ENCODE measurements at places on chromosomes 5 and 9.

DNA sequence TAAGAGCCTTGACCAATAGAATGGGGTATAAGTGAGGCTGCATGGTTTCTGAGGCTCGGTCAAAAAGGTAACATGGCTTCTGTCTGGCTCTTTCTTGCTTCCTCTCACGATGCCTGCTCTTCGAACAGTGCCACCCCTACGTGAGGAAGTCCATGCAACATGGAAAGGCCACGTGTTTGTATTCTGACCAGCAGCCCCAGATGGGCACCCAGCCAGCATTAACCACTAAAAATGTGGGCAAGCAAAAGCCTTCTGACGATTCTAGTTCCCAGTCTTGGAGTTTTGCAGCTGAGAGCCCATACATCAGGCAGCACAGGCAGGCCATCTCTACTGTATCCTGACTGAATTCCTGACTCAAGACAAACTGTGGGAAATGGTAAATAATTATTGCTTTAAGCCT is 24.2 kb upstream of the NREP start:
- DNase-seq = no peak

- no peak for DNase-seq
Measured at GRCh38 chr5:43802119-43802518, 199.1 kb downstream of the NNT start.

DNA sequence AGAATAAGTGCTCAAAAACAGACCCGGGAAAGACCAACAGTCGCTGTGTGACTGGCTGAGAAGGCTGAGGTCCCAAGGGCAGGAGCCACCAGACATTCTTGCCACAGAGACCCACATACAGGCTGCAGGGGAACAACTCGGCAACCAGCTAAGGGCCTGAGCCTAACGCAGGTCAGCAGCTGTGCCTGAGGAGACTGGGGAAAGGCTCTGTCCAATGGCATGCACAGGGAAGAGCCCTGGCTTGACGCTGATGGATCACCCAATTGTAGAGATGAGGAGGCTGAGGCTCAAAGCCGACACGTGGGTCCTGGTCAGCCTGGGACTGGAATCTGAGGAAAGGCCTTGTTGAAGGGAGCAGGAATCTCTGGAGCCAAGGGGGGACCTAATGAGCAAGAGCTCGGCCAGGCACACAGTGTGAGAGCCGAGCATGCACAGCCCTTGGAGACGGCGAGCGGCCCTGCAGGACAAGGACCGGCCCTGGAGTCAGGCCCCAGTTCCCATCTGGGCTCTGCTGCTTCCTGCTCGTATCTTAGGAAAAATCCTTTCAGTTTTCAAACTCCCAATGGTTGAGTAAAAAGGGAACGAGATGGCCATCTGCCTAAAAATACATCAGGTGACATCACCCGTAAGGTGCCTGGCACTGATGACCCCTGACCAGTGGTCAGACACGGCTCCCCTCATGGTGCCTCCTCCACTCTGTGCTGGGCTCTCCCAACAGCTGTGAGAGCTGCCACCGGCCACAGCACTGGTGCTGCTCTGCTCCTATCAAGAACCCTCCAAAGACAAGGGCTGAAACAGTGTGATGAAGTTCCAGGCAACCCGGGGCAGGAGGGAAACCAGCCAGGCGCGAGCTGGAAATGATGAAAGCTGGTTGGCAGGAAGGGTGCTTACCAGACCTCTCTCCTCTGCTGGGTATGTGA is 16.4 kb downstream of the LMAN2 start:
- no peak for DNase-seq

- DNase-seq = no peak
Measured at GRCh38 chr9:135614821-135615665, 24.3 kb downstream of the GLT6D1 start.

DNA sequence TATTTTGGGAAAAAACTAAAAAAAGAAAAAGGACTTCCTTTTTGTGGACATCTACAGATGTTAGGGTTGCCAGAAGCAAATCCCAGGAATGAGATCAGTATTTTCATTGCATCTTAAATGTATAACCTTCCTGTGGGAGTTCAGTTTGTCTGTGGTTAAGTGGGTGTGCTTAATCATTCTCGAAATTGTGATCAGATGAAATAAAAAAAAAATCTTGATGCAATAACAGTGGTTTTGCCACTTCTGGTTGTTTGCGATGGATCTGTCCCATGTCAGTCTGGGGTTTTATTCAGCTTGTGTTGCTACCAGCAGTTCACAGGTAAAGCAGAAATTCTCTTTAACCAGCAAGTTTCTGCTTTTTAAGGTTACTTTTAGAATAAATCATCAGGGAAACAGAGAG is 179.0 kb downstream of the MAN2A1 start:
- DNase-seq = no peak

GRCh38 chr9:93657331-93658111 is 81.1 kb downstream of the PHF2 start:
- DNase-seq = no peak

DNA sequence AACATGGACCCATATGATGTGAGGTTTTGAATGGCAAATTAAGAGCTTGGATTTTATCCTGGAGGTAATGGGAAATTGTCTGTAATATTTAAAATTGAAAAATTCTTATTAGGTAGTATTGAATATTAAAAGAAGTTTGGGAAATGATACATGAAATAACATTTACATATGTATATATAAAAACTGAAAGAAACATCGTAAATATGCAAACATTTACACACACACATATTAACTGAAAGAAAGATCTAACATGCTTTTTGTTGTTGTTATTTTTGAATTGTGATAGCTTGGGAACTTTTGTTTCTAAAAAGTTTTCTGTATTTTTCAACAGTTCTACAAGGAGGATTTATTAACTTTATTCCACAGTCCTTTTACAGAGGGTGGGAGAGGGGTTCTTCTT is 82.8 kb upstream of the ITGA2 start:
- DNase-seq = no peak

DNA sequence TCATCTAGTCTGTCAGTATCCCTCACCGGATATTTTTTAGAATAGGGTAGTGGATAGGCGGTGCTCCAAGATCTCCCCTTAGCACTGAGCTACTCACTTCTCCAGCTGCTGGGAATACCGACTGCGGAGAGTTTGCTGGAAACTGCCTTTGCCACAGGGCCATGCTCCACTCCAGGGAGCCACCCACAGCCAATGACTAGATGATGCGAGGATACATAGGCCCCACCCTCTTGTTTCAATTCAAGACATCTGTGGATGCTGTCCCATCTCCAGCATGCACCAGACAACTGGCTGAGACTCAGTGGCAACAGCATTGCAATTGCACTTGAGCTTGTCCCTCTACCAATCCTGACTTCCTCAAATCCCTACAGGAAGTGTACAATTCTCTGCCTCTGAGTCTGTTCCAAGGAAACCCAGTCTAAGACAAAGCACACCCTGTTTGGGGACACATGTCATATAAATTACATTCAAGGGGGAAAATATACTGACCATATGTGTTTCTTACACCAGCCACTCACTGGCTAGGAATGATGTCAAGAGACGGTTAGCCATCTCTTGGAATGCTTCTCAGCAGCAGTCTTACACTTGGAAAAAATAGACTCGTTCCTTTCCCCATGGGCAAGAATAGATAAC is 312.6 kb upstream of the KIF2A start:
- DNase-seq = no peak

DNA sequence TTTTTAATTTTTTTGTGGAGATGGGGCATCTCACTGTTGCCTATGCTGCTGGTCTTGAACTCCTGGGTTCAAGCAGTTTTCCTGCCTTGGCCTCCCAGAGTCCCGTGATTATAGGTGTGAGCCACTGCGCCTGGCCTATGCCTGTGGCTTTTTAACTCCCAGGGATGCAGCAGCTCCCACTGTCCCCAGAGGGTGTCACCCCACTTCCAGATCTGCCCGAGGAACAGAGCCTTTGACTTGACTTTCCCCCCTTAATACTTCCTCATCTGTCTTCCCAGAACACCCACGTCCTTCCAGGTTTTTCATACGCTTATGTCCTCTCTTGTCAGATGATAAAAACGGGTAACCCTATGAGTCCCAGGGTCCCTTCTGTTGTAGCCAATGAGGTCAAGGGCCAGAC is 7.6 kb upstream of the PRRC2B start:
- no peak for DNase-seq

DNA sequence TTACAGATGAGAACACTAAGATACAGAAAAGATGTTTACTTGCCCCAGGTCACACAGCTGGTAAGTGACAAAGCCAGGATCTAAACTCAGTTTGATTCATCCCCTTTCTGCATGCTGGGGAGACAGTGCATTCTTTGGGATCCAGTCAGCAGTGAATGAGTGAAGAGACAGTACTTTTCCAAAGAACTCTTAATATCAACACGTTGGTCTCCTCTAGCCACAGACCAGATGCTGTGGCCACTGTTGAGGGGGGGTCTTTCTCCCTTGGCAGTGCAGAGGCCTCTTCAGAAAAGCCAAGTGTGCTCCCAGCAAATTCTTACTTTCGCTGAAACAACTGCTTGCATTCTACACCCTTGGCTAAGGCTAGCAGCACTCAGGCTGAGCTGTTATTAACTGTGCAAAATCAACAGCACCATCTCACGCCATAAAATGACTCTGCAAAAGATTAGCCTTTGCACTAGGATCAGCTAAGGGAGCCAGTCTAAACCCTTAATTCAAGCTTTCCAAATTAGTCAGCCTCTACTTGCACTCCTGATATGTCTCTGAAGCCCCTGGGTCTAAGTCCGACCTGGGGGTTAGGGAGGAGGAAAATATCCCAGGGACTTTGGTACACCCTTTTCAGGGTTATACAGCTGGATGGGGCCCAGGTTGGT is 4.8 kb upstream of the TMEM171 start:
- no peak for DNase-seq

DNA sequence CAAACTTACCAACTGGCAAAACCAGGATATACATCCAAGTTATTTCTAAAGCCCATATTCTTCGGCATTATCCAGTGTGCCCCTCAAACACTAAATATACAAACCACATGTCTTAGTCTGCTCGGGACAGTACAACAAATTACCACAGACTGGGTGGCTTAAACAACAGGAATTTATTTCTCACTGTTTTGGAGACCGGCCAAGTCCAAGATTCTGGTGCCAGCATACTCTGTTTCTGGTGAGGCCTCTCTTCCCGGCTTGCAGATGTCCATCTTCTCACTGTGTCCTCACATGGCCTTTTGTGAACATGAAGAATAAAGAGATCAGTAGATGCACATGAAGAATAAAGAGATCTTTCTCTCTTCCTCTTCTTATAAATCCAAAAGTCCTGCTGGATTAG is 12.9 kb upstream of the SLCO6A1 start:
- DNase-seq = no peak

GRCh38 chr9:94449486-94449885 is 105.4 kb upstream of the PCAT7 start:
- no peak for DNase-seq

DNA sequence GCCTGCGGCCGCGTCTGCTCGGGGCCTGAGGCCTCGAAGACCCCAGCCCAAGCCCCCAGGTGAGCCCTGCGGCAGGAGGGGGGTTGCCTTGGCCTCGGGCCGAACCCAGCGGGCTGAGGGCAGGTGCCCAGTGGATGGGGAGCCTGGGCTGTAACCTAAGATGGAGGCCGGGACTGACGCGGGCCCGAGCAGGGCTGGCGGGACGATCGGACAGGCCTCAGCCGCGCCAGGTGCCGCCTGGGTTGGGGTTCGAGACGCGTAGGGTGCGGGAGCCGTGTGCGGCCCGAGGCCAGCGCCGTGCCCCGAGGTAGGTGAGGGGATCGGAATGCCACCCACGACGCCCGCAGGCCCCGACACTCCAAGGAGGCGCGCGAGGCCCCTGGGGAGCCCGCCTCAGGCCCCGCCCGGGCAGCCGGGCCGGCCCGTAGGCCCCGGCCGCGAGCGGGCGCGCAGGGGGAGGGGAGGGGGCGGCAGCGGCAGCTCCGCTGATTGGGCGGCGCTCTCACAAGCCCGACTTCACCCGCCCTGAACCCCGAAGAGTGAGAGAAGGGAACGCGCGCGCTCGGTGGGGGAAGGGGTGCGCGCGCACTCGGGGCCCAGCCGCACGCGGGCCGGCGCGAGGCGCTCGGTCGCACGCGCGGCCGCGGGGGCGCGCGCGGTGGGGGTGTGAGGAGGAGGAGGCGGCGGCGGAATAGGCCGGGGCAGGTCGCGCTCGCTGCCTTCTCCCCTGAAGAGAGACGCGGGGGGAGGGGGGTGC is at the start of gene NSD1:
TSS of gene NSD1 (plus strand) at position 678 of the 757 bp plus-strand sequence. CDS start 1,331 bp downstream, outside the sequence.
- DNase-seq = no peak

DNA sequence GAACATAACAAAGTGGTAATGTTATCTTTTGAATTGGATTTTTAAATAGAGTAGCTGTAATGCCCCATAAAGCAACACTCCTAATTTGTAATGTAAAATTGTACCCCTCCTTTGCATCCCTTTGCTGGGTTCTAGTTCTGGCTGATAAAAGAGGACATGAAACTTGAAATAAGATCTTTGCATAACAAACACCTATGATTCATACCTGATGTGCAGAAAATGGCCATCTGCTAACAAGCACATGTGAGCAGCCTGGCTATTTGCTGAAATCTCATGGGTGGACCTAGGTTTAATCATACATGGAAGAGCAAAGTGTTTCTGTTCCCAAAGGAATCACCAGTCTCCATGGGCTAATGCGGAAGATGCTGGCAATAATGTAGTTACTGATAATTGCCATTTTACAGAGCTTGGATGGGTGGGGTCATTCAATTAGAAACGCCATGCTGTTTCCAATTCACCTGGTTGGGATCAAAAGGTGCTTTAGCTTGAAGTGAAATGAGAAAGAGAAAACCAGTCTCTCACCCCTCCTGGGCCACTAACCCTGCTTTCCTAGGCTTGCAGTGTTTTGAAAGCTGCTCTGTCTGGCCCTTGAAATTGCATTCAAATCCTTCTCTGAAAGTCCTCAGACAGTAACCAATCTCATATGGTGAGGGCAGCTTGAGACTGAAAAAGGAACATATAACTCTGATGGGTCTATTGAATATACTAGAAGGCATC is 585.1 kb downstream of the TLE4 start:
- no peak for DNase-seq

- no peak for DNase-seq
Measured at GRCh38 chr5:77066823-77067442, 20.2 kb downstream of the ZBED3 start.

DNA sequence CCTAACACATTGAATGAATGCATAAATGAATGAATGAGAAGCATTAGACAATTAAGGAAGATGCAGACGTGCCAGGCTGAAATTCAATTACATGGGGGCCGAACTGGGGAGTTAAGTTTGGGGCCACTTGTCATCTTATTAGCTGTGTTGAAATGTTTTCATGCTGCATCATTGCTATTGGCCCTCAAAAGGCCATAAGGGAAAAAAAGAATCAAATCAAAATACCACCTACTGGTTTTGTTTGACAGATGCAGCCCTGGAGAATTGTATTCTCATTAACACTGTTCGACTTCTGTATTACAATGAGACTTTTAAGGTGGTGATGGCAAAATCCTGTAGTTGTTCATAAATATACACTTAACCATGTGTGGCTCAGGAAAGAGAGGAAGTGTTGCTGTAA is 38.4 kb downstream of the UBE2QL1 start:
- DNase-seq = no peak

DNA sequence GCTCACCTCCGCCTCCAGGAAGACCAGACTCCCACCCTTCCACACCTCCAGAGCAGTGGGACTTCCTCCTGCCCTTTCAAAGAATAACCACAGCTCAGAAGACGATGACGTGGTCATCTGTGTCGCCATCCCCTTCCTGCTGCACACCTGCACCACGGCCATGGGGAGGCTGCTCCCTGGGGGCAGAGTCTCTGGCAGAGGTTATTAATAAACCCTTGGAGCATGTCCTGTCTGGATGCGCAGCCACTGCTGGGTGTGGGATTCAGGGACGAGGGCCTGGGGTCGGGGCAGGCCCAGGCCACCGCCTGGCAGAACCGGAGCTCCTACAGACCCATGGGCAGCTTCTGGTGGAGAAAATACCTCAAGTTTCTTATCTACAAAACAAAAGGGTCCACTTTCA is 5.0 kb downstream of the PAEP start:
- no peak for DNase-seq
